ENCODE measurements at places on chromosomes 7 and 10.

- no peak for DNase-seq
These were observed 220.1 kb downstream of the PPP1R3A start for GRCh38 chr7:113698556-113699220.

GRCh38 chr7:47669178-47669891 is 87.4 kb upstream of the TNS3 start:
- DNase-seq = peak; percentile 86

DNA sequence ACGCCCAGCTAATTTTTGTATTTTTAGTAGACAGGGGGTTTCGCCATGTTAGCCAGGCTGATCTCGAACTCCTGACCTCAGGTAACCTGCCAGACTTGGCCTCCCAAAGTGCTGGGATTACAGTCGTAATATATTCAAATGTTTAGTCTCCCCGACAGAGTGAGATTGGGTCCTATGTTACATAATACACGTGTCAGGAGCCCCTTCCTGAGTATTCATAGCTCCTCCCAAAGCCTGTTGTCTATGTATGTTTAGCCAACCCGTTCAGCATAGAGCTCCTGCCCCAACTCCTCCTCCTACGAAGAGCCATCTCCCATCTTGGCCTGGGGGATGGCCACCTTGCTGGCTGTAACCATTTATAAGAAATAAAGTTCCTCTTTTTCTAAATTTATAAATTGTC is 2.7 kb upstream of the PPP2R2D start:
- no peak for DNase-seq

DNA sequence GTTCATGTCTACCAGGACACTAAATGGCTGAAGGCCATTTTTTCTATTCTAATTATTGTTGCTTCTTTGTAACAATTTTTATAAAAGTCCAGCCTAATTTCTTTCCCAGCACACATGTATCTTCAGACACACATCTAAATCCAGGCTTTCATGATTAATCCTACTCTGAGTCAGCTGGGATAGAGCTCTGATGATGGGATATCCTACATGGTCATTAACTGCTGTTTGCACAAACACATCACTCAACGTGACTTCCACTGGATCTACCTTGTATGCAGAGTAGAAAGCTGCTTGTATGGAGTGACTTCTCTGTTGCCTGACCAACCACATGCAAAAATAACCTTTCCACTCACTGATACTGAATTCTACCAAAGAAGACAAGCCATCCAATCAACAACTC is 260.9 kb downstream of the AHR start:
- no peak for DNase-seq

GRCh38 chr7:121744319-121744718 is 128.6 kb upstream of the PTPRZ1 start:
- DNase-seq = no peak

- DNase-seq = no peak
These were observed 41.3 kb downstream of the WNT2 start for GRCh38 chr7:117281562-117281961.

GRCh38 chr7:6495597-6496262 is 48.0 kb upstream of the DAGLB start:
- DNase-seq = no peak

GRCh38 chr7:80414331-80414730 is 97.5 kb downstream of the GNAT3 start:
- DNase-seq = no peak
